Activated CD8-positive, alpha-beta T cell treated with anti-CD3 and anti-CD28 coated beads for 36 hours (primary cell): ENCODE measurements at places on chromosomes 5 and 9. TPM values are rescaled to one million over a fixed set of nuclear protein-coding genes. Genes with fewer than 3 reads are reported as not detected.

DNA sequence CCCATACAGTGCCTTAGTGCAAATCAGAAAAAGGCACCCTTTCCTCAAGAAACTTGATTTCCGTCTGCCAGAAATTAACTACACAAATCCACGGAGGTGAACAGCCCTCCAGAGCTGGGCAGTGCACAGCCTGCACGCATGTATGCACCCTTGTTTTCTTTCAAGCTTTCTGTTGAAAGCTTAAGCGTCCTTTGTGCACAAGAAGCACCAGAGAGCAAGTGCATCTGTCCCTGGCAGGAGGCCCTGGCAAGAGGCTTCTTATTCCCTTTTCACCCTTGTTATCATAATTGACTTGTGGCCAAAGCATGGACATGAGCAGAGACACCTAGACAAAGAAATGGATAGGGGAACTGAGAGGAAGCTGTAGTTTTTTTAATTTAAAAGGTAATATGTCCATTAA is 47.4 kb upstream of the ATG10 start:
- no peak for DNase-seq
- H3K4me1 ChIP-seq, result no peaks in the 10 kb centered on the region
- no peak overlapping the region for H3K27ac ChIP-seq
- peaks cover 4% of the 10 kb centered on the region for H3K36me3 ChIP-seq
- no peaks in the 10 kb centered on the region for H3K27me3 ChIP-seq
- H3K4me3 ChIP-seq, result no peak overlapping the region

- peaks cover 24% of the 10 kb centered on the region for H3K36me3 ChIP-seq
- no peaks in the 10 kb centered on the region for H3K27me3 ChIP-seq
- peak overlapping the region; percentile 93 for H3K27ac ChIP-seq
- no peak overlapping the region for H3K4me3 ChIP-seq
- peaks cover 73% of the 10 kb centered on the region for H3K4me1 ChIP-seq
Observed at GRCh38 chr5:175654339-175654738, 3.5 kb upstream of the HRH2 start.

DNA sequence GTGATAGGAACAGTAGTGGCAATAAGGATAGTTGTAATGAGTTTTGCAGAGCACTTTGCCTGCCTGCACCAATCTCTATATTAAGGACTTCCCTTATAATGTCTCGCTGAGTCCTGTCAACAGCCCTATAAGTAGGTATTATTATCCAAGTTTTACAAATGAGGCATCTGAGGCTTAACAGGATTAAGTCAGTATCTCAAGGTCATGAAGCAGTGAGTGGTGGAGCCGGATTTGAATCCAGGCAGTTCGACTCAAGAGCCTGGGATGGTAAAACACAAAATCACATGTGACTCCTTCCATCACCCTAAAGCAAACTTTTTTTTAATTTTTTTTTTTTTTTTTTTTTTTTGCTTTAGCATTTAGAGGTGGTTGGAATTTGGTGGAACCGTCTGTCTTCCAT is 59.0 kb upstream of the RARS1 start:
- H3K27ac ChIP-seq, result no peak overlapping the region
- no peaks in the 10 kb centered on the region for H3K36me3 ChIP-seq
- H3K4me3 ChIP-seq, result no peak overlapping the region
- no peaks in the 10 kb centered on the region for H3K27me3 ChIP-seq

DNA sequence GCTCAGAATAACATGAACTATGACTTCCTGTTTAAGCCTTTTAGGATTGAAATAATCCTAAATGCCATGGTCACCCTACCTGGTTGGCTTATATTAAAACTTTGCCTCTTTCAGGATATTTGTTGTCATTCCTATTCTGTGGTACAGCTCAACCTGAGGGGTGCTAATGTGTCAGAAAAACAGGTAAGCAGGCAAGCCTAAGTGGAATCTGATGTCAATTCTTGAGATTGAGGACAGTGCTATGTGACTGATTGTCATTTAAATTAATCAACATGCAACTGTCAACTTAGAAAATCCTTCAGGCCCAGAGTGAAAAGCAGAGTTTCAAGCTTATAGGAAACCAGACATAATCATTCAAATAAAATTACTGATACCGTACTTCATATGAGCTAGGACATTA is 2.6 kb upstream of the RORB start:
- no peak overlapping the region for H3K27ac ChIP-seq
- H3K4me3 ChIP-seq, result no peak overlapping the region
- no peaks in the 10 kb centered on the region for H3K36me3 ChIP-seq
- DNase-seq, result no peak
- H3K27me3 ChIP-seq, result peaks cover 27% of the 10 kb centered on the region
- H3K4me1 ChIP-seq, result peaks cover 20% of the 10 kb centered on the region

- H3K4me3 ChIP-seq, result no peak overlapping the region
- H3K27ac ChIP-seq, result no peak overlapping the region
- H3K36me3 ChIP-seq, result peaks cover 2% of the 10 kb centered on the region
- H3K27me3 ChIP-seq, result no peaks in the 10 kb centered on the region
Observed at GRCh38 chr5:138037271-138037670, 4.4 kb upstream of the FAM13B start.

DNA sequence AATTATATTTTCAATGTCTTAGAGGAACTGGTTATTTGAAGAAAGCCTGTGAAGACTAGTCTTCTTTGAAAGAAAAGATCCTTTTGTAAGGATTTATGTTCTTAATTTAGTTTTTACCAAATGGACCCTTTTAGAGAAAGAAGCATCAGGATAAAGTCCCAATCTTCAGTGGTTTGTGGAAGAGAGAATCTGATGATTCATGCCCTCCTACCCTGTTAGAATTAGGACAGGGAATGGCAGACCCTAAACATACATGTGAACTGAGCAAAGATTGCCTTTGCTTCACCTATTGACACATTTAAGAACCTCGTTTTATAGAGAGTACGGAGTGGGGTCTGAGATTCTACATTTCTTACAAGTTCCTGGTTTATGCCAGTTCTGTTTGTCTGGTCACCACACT is 20.1 kb upstream of the TMEFF1 start:
- no peaks in the 10 kb centered on the region for H3K27me3 ChIP-seq
- DNase-seq, result no peak
- H3K27ac ChIP-seq, result no peak overlapping the region
- H3K4me3 ChIP-seq, result no peak overlapping the region
- H3K36me3 ChIP-seq, result peaks cover 17% of the 10 kb centered on the region

DNA sequence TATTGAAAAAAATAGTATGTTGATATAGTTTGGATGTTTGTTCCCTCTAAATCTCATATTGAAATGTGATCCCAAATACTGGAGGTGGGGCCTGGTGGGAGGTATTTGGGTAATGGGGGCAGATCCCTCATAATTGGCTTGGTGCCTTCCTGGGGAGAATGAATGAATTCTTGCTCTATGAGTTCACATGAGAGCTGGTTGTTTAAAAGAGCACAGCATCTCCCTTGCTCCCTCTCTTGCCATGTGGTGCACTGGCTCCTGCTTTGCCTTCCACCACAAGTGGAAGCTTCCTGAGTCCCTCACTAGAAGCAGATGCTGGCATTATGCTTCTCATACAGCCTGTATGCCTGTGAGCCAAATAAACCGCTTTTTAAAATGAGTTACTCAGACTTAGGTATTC is 154.8 kb downstream of the ADAMTS6 start:
- H3K4me3 ChIP-seq, result no peak overlapping the region
- no peaks in the 10 kb centered on the region for H3K36me3 ChIP-seq
- H3K27ac ChIP-seq, result no peak overlapping the region
- H3K4me1 ChIP-seq, result no peaks in the 10 kb centered on the region
- no peak for DNase-seq

- peaks cover 12% of the 10 kb centered on the region for H3K4me1 ChIP-seq
- DNase-seq, result peak; percentile 14
- H3K36me3 ChIP-seq, result no peaks in the 10 kb centered on the region
- H3K27ac ChIP-seq, result no peak overlapping the region
- no peak overlapping the region for H3K4me3 ChIP-seq
Observed at GRCh38 chr5:33840927-33841547, 50.8 kb downstream of the ADAMTS12 start.

DNA sequence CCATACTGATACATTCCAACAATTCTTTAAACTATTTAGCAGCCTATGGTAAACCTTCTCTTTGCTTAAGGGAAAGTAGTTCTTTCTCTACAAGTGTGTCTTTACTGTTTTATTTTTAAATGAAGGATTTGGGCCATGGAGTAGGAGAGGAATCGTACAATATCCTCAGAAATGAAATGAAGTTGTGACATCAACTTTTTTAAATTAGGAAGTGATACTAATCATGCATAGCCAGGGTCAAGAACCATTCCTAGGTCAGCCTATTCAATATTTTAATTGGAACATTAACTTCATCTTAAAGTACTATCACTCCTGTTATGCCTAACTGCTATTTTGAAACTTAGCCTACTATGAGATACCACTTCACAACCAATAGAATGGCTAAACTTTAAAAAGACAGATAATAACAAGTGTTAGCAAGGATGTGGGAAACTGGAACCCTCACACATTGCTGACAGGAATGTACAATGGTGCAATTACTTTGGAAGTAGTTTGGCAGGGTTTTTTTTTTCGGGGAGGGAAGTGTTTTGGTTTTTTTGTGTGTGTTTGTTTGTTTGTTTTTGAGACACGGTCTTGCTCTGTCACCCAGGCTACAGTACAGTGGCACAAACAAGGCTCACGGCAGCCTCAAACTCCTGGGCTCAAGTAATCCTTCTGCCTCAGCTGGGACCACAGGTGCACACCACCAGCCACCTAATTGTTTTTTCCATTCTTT is 10.7 kb downstream of the AGTPBP1 start:
- H3K4me3 ChIP-seq, result no peak overlapping the region
- no peaks in the 10 kb centered on the region for H3K27me3 ChIP-seq
- peaks cover 73% of the 10 kb centered on the region for H3K4me1 ChIP-seq

- DNase-seq, result peak; percentile 6
- H3K27me3 ChIP-seq, result peaks cover 14% of the 10 kb centered on the region
- H3K4me3 ChIP-seq, result no peak within 1 kb of the TSS
- no peak within 1 kb of the TSS for H3K27ac ChIP-seq
- H3K36me3 ChIP-seq, result no peaks in the 10 kb centered on the region
- peaks cover 3% of the 10 kb centered on the region for H3K4me1 ChIP-seq
Observed at GRCh38 chr5:128965011-128965637, at the start of gene SLC27A6. Gene SLC27A6 (plus strand): TSS chr5:128965488. CDS start chr5:128966138, 650 bp downstream.

GRCh38 chr9:115335439-115335838 is 217.5 kb upstream of the TNC start:
- H3K27ac ChIP-seq, result no peak overlapping the region
- no peak overlapping the region for H3K4me3 ChIP-seq
- H3K36me3 ChIP-seq, result no peaks in the 10 kb centered on the region
- peaks cover 10% of the 10 kb centered on the region for H3K27me3 ChIP-seq

DNA sequence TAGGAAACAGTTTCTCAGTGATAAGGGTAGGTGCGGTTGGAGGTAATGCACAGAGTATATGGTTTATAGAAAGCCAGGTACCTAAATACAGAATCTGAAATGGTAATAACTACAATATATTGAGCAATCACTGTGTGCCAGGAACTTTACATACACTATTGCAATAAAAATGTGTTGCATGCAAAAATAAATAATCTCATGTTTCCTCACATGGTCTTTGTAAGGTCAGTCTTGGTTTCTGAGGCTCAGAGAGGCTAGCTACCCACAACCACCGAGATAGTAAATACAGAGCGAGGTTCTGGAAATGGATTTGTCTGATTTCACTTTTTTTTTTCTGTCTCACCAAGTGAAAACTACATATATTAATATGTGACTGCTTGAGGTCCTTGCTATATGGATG is 128.9 kb downstream of the CAMK4 start:
- H3K4me3 ChIP-seq, result no peak overlapping the region
- peaks cover 43% of the 10 kb centered on the region for H3K4me1 ChIP-seq
- H3K27ac ChIP-seq, result no peak overlapping the region
- H3K36me3 ChIP-seq, result peaks cover 37% of the 10 kb centered on the region
- no peaks in the 10 kb centered on the region for H3K27me3 ChIP-seq

GRCh38 chr5:132277256-132277655 is 16.9 kb upstream of the SLC22A4 start:
- no peak overlapping the region for H3K27ac ChIP-seq
- H3K27me3 ChIP-seq, result peaks cover 7% of the 10 kb centered on the region
- no peak for DNase-seq
- H3K4me3 ChIP-seq, result no peak overlapping the region
- H3K36me3 ChIP-seq, result no peaks in the 10 kb centered on the region

DNA sequence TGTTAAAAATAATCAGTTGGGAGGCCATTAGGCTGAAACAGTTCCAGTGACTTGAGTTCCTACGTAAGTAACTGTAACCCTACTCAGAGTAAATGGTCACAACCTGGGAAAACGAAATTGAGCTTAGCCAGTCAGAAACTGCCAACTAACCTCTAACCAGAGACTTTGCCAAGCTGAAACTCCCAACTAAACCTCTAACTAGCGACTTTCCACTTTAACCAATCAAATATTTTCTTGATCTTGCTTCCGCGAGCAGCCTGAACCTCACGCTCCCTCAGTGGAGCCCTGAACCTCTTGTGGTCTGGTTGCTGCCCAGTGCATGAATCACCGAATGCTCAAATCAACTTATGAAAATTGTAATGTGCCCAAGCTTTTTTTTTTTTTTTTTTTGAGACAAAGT is 156.2 kb downstream of the MED10 start:
- no peaks in the 10 kb centered on the region for H3K27me3 ChIP-seq
- DNase-seq, result no peak
- no peak overlapping the region for H3K4me3 ChIP-seq
- no peaks in the 10 kb centered on the region for H3K36me3 ChIP-seq

DNA sequence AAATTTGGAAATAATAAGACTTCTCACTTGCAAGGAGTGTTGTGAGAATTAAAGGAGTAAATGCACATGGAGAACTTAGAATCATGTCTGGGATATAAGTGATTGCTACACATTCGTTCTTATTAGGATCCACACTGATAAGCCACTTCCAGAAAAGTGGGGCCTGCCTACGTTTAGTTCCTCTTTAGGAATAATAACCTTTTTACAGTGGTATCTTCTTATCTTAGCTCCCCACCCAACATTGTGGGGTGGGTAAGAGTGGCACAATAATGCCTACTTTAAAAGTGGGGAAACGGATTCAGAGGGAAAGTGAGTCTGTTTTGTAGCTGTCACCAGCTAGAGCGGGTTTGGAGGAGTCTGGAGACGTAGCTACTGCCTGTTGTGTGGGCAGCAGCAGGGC is 16.0 kb downstream of the DOCK2 start:
- H3K4me1 ChIP-seq, result peaks cover 93% of the 10 kb centered on the region
- peak overlapping the region; percentile 85 for H3K27ac ChIP-seq
- no peak for DNase-seq

DNA sequence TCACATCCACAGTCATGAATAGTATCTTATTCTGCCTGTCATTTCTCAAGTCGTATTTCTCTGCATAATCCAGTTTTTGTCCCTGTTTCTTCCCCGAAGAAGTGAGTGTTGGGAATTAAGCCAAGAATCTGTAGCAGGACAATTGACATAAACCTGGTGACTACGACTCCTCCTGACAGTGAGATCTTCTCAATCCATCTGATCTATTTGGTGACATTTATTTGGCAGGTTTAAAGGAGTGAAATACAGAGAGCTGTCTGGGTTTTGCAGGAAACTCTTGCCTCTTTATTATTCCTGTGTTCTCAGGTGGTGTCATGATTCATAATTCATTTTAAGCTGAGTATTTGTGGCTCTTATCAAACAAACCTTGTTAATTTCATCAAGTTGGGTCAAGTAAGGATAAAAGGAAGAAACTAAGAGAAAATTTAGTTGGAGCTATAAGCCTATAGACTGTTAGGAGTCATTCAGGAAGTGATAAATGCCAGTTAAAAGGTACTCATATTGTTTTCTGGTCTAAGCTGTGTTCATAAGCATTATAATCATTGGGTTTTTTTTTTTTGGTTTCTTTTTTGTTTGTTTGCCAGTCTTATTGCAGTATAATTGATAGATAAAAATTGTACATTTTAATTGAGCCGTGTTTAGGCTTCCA is 95.9 kb upstream of the PCSK1 start:
- no peak overlapping the region for H3K27ac ChIP-seq
- H3K4me1 ChIP-seq, result peaks cover 9% of the 10 kb centered on the region
- H3K27me3 ChIP-seq, result no peaks in the 10 kb centered on the region
- no peak for DNase-seq
- H3K4me3 ChIP-seq, result no peak overlapping the region
- H3K36me3 ChIP-seq, result no peaks in the 10 kb centered on the region

Gene NSA2
- 142 TPM for total RNA-seq

Gene ANGPTL2
- total RNA-seq, result not detected

Gene PLCXD3
- not detected for total RNA-seq

Gene FBXO38
- 38.0 TPM for total RNA-seq
